GOT3 (cell line): ENCODE measurements at places on chromosomes 16 and 17.

- DNase-seq: no peak
These were observed 51.5 kb upstream of the EMP2 start for GRCh38 chr16:10631886-10632285.

DNA sequence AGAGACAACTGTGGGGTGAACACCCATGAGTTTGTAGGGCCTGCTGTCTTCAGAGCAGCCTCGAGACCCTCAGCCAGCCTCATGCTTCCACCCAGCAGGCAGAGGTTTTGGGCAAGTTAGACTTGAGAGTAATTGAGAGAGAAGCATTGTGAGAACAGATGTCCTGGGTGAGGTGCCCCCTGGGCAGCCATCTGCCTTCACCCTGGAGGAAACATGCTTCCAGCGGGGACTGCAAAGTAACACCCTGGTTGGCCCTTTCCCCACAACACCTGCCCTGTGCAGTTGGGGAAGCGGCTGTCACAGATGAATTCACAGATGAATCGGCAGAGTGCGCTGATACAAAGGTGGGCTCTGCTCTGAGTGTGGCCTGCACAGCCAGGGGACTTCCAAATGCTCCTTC, 23.4 kb downstream of the ATPAF2 start:
- no peak for DNase-seq

GRCh38 chr16:35724551-35724950, 2265.1 kb downstream of the TP53TG3F start:
- DNase-seq: no peak

DNA sequence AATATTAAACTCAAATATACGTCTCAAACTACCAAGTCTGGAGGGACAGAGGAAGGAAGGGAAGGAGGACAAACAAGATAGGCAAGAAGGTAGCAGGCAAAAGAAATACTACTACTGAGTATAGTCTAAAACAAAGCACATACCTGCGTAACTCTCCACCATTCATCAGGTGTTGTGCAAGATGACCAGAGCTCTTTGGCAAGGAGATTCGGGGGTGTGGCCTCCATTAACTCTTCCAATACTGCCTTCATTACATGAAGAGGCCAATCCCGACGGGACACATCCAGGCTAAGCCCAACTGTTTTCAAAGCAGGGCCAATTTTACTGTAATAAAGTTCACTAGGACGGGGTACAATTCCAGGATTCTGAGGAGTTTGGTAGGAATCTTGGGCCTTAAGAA, 38.2 kb upstream of the ARL6IP1 start:
- no peak for DNase-seq

DNA sequence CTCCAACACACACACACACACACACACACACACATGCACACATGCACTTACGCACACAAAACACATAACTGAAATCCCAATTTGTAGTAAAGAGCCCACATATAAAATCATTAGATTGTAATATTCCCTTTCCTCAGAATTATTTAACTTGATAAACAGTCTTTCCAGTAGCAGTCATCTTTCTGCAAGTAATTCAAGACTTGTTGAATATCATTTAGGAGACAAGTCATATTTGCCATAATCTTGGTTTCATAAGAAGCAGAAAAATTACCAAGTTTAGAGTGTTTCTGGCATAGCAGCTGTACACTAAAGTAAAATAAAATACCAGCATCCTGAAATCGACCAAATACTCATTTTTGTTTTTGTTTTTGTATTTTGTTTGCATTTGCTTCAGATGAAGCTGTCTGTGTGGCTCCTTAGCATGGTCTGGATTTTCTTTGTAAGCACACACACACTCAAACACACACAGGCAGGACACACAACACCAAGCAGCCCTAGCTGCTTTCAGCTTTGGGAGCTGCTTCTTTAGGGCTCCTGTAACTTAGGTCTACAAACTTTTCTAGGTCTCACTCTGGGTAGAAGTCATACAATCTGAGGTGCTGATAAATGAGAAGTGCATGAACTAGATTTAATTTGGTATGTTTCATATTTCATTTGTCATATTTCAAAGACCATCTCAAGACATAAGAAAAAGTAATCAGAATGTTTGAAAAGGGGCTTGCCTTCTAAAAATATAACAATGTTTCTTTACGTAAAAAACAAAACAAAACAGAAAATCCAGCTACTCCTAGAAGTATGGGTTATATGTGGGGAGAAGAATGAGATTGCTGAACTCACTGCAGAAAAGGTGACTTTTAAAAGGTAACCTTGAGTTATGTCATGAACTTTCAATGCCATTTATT, 3.0 kb downstream of the SALL1 start:
- no peak for DNase-seq

GRCh38 chr17:79835953-79836509, 3.2 kb downstream of the CBX4 start:
- no peak for DNase-seq

DNA sequence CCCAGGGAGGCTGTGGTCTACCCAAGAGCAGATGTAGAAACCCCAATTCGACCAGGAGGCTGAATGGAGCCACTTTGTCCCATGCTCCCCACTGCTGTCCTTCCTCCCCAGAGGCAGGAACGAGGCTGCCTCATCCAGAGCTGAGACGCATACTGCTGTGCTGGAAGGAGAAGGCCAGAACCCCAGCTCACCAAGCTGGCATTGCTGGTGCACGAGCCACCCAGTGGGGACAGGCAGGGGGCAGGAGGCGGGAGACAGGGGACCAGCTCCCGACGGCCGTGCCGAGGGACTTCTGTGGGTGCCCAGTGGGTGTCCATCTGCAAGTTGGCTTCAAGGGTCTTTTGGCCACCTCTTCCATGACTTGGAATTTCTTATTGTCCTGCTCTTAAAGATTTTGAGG, 66.6 kb downstream of the NTN1 start:
- DNase-seq: no peak
